Daoy (cell line): ENCODE measurements at places on chromosomes 16 and 17. TPM values are rescaled to one million over a fixed set of nuclear protein-coding genes. Genes with fewer than 3 reads are reported as not detected.
A peak's percentile ranks its signal among the peaks of the same experiment; 100 is the strongest.

DNA sequence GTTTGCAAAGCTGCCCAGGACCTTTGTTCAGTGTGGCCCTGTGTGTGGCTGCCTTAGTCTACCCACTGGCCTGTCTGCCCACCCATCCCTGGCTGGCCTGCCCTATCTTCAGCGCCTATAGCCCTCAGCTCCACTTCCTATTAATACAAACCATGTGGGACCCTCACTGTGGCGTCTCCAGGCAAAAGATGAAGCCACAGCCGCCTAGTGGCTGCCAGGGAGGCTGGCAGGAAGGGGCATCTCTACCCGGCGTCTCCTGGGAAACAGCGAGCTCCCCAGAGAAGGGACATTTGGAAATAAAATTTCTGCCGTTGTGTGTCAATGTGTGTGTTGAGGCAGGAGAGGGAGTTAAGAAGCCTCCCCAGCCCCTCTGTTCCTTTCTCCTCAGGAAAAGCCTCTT lies 31.5 kb downstream of the NEUROD2 start:
- DNase-seq: peak; percentile 22

DNA sequence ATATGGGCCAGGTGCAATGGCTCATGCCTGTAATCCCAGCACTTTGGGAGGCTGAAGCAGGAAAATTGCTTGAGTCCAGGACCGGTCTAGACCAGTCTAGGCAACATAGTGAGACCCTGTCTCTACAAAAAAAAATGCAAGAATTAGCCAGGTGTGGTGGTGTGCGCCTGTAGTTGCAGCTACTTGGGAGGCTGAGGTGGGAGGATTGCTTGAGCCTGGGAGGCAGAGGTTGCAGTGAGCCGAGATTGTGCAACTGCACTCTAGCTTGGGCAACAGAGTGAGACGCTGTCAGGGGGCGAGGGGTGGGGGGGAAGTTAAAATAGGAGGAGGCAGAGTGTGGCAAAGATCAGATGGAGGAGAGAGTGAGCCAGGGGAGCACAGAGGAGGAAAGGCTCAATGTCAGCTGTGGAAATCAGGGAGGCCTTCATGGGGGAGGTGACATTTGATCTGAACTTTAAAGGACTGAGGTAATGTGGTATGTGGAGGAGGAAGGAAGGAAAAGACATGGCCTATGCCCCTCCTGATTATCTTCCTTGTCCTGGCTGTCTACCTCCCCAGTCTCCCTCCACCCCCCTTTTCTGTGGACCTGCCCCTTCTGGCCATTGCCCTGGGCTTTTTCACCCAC lies 4.7 kb upstream of the GOT2 start:
- no peak for DNase-seq

DNA sequence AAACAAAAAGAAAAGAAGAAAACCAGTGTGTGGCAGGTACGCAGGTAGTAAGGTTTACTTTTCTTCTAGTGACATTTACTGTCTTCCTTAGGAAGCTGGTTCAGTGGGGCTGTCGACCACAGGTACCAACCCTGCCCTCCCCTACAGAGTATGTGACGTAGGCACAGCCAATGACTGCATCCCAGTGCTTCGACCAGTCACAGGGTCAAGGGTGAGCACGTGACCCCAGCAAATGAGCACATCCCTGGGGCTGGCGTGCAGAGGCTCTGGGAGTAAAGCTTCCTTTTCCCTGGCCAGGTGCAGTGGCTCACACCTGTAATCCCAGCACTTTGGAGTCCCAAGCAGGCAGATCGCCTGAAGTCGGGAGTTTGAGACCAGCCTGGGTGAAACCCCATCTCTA lies 38.9 kb upstream of the PLCG2 start:
- peak; percentile 30 for DNase-seq

DNA sequence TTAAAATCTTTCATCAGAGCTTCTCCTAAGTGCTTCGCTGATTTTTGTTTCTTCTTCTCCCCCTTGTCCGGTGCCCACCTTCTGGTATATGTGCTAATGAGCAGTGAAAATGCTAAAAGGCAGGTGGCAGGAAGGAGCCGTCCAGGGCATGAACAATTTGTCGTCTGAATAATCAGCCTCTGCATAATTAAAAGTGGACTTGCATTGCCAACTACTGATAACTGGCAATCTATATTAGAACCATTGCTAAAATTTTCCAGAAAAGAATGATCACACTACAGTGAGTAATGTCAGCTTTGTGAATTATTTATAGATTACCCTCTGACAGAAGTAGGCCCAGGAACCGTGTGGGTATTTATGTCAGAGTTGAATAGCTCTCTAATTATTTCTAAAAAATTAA lies 28.1 kb downstream of the SERPINF1 start:
- no peak for DNase-seq

- no peak for DNase-seq
Measured at GRCh38 chr17:6352801-6353560, 81.9 kb downstream of the AIPL1 start.

DNA sequence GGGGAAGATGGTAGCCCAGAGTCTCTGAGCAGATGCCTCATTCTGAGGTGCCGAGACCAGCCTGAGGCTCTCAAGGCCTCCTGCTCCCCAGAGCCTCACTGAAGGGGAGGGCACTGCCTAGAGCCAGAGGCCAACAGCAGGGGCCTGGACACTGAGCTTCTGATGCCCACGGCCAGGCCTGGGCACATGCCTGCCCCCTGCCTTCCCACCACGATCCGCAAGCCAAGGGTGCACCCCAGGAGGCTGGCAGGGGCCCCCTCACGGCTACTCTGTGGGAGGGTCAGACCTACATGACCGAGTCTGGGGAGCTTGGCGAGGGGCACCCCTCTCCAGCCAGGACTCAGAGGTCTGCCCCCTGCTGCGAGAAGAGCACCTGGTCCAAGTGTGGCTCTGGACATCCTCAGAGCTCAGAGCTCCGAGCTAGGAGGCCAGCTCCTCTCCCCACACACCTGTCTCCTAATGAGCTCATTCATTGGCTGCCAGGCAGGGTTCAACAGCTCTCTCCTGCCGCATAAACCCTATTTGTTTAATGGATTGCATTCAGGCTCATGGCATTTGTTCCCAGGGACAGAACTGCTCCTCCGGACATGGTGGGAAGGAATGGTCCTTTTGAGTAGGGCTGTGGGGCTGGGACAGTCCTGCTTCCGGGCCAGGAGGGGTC lies 13.9 kb downstream of the OTOP3 start:
- no peak for DNase-seq

DNA sequence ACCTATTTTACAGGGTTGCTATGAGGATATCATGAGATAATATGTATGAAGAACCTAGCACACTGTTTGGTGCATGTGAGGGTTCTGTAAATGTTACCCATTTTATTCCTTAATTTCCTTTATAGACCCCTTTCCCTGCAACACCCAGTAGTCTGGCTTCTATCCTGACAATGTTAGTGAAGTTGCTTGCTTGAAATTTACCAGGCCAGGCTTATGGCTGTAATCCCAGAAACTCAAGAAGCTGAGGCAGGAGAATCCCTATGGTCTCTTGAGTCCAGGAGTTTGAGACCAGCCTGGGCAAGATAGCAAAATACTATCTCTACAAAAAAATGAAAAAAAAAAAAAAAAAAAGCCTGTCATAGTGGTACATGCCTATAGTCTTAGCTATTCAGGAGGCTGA lies 722.0 kb downstream of the MAF start:
- DNase-seq: no peak

DNA sequence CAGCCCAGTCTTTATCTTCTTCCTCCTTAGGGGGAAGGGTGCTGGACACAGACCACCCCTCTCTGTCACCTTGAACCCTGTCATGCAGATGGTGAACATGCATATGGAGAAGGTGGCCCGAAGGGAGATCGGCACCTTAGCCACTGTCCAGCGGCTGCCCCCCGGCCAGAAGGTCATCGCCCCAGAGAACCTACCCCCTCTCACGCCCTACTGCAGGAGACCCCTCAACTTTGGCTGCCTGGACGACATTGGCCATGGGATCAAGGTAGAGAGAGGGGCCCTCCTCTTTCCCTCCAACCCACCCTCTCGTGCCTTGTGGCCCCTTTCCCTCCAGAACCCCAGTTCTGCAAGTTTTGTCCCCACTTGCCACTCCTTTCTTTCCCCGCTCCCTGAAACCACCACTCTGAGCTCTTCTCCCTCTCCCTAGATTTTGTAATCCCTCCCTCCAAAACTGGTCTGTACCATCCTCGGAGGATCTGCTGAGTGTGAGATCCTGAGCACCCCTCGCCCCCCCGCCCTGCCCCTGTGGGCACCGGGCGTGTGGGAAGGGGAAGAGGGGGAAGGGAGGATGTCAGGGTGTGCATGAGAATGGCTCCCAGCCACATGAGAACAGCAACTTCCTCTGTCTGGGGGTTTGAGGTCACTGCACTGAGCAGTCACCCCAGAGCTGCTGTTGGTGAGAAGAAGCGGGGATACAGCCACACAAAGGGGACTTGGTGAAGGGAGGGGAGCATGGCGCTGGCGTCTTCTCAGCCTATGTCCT lies 7.3 kb downstream of the ABI3 start:
- no peak for DNase-seq

DNA sequence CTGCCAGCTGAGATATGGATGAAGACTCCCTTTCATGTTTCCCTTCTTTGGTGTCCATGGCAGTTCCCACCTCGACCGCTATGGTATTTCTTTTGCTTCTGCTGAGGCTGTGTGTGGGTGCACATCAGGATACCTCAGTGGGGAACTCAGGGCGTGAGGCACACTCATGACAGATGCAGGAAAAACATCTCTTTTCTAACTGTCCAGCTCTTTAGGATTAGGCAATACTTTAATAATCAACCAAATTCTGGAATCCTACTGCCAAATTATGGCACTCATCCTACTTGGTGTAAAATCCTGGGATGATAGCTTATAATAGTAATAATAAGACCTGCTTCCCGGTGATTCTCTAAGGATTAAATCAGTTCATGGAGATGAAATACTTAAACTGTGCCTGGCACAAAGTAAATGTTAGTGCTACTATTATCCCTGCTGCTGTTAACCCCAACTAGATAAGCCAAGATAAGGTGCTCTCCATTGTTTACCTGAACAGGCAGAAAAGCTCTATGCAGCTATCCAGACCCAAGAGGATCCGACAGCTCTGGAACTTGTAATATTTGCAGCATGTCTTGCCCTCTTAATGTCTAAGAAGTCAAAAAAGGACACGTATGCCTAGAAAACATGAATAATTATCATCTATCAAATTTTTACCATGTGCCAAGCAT lies 543.3 kb downstream of the WWOX start:
- no peak for DNase-seq

- DNase-seq: no peak
Measured at GRCh38 chr16:89983536-89983935, 35.0 kb downstream of the DEF8 start.

GRCh38 chr16:18969050-18969854 lies 14.5 kb upstream of the TMC7 start:
- DNase-seq: peak; percentile 81

- peak; percentile 53 for DNase-seq
Measured at GRCh38 chr16:73713778-73714495, 582.7 kb upstream of the PSMD7 start.

- DNase-seq: no peak
Measured at GRCh38 chr16:88971371-88972097, 5.5 kb downstream of the CBFA2T3 start.

DNA sequence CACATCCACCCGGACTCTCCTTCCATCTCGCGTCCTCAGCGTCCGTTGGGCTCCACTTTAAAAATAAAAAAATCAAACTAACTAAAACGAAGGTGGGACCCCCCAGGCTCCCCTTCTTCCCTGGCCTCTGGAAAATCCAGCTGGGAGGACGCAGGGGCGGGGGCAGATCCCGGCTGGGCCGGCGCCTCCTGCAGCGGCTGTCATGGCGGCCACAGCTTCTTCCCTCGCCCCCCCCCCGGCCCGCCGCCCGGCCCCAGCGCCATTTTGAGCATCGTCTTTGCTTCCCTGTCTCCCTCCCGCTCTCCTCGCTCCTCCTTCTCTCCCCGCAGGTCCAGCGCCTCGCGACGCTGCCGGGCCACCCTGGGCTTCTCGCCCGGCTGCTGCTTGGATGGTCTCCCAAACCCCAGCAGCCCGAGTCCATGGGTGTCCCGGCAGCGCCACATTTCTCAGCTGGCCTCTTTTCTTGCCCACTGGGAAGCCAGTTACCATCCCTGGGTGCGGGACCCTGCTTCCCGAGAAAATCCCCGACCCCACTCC lies 3.3 kb downstream of the HOXB2 start:
- DNase-seq: peak; percentile 76

- peak; percentile 90 for DNase-seq
Measured at GRCh38 chr17:1644493-1645206, 882 bp downstream of the SCARF1 start.

DNA sequence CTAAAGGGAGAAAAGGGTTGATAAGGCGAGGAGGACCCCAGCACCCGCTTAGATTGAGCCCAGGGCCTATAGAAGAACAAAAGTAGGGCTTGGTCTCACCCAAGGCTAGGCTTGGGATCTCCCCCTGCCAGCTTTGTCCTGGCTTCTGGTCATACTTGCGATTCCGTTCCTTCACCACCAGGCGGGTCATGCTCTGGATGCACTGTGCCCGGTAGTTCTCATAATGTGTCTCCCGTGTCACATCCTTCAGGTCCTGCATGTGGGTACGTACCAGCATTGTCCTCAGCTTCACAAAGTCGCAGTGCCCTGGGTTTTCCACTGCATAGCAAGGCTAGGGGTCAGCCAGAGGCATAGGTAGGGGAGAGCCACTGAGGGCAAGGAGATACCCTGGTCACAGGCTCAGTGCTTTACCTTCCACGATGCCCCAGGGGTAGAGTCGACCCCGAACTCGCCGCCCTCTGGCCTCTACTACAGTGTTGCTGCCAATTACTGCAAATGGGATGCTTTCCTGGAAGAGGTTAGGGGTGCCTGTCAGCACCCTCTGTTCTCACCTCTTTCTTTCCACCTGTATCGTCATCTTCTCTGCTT lies 6.5 kb upstream of the MTMR4 start:
- no peak for DNase-seq

- no peak for DNase-seq
Measured at GRCh38 chr17:9284884-9285283, 263.6 kb downstream of the NTN1 start.

DNA sequence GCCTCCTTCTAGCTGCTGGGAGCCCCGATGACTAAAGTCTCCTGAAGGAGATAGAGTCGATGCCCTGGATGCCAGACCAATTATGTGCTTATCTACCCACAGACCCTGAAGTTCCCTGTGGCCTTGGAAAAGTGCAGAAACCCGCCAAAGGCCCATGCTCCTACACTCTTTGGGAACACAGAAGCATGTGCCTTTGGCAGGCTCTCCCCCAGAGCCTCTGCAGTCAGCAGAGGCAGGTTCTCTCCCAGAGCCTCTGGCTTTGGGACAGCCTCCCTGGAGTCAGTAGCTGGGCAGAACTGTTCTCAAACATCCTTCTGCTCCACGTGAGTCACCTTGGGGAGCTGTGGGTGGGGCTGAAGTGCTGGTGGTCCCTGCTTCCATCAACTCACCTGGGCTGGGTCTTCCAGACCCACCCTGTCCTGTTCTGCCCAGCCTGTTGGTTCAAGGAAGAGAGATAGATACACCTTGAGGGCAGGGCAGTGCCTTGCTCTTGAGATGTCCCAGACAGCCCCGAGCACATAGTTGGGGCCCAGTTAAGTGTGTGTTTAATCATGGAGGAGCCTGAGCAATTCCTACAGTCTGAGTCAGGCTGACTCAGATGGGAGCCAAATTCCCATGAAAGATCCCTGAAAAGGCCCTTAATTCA lies 3.2 kb upstream of the CDK5RAP3 start:
- DNase-seq: peak; percentile 78

GRCh38 chr16:15686287-15686686 lies 36.2 kb downstream of the NDE1 start:
- DNase-seq: no peak

The MMP2 gene
- 143 and 147 TPM in 2 replicates for total RNA-seq

The TBC1D3G gene
- total RNA-seq: not detected in 2 replicates

The RDM1 gene
- total RNA-seq: 0.86 and 4.3 TPM in 2 replicates

The INCA1 gene
- 0.23 TPM in 1 of 2 replicates, not detected in the other for total RNA-seq

The HIC1 gene
- total RNA-seq: 10.4 and 12.2 TPM in 2 replicates

The CES1 gene
- 0.17 and 9.0 TPM in 2 replicates for total RNA-seq

The SMARCD2 gene
- total RNA-seq: 69.4 and 73.5 TPM in 2 replicates

The WNT9B gene
- 0.06 TPM in 1 of 2 replicates, not detected in the other for total RNA-seq

The TBC1D3 gene
- total RNA-seq: 0.69 and 1.1 TPM in 2 replicates

The OR4D1 gene
- total RNA-seq: 0.06 TPM in 1 of 2 replicates, not detected in the other

The EVI2B gene
- total RNA-seq: not detected in 2 replicates
